ENCODE measurements at places on chromosomes 3 and 15.
A peak's percentile ranks its signal among the peaks of the same experiment; 100 is the strongest.

DNA sequence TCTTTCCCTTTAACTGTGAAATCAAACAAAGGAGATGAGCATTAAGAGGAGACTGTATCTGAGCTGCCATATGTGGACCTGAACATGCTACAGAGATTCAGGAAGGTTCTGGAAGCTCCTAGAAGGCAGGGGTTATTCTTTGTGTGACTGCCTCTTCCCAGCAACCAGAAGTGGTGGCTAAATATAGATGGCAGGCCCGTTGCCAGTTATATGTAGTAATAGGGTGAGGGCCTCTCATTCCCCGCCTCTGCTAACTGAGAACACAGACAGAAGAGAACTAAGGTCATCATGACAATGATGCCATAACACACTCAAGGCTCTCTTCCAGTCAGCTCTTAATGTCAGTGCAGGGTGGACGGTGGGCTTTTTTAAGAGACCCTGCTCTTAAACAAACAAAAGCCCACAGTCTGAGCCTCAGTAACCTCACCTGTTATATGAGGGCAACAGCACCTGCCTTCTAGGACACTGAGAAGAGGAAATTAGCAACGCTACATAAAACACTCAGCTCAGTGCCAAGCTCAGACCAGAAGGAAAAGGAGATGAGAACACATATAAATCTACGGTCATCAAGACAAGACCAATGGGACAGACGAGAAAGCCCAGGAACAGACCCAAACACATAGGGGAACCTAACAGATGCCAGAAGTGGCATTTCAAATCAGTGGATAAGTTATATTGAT lies 22.3 kb downstream of the CFAP92 start:
- DNase-seq: no peak

GRCh38 chr3:44021651-44022594 lies 219.8 kb upstream of the TOPAZ1 start:
- DNase-seq: no peak

DNA sequence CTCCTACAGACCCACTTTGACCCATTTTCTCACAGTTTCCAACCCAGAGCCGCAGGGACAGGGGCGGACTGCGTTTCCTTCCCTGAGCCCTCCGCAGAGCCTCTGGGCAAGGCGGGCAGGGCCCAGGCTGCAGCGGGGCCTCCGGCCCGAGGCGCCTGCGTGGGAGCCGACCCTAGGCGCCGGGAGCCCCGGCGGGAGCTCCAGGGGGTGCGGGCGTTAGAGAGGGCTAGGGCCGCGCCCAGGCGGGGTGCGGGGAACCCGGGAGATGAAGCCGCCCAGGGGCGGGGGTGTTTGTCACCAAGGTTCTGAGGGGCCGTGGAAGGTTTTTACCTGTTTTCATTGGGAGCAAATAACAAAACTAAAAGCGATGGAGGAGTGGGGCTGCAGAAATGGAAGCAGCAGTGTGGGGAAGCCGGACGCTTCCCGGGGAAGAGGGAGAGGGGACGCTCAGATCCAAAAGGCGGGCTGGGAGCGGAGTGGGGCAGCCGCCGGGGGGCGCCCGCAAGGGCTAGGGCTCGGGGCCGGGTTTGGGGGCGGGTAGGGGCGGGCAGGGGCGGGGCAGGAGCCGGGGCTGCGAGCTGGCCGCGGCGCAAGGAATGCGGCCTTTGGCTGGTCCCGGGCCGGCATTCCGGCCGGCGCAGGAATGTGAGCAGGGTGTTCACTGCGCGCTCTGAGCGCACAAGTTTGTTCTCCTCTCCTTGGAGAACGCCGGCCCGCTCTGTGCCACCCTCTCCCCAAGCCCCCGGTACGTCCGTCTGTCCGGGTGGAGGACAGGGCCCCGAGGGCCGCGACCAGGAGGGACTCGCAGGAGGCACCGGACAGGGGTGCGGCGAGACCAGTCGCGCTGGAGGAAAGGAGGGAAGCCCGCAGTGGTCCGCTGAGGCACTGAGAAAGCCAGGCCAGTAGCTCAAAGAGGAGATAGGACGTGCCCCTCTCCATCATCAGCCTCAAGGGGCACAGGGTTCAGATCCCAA lies 61.1 kb downstream of the AMOTL2 start:
- DNase-seq: no peak

- DNase-seq: no peak
Observed at GRCh38 chr15:52071570-52071969, 41.0 kb downstream of the BCL2L10 start.

DNA sequence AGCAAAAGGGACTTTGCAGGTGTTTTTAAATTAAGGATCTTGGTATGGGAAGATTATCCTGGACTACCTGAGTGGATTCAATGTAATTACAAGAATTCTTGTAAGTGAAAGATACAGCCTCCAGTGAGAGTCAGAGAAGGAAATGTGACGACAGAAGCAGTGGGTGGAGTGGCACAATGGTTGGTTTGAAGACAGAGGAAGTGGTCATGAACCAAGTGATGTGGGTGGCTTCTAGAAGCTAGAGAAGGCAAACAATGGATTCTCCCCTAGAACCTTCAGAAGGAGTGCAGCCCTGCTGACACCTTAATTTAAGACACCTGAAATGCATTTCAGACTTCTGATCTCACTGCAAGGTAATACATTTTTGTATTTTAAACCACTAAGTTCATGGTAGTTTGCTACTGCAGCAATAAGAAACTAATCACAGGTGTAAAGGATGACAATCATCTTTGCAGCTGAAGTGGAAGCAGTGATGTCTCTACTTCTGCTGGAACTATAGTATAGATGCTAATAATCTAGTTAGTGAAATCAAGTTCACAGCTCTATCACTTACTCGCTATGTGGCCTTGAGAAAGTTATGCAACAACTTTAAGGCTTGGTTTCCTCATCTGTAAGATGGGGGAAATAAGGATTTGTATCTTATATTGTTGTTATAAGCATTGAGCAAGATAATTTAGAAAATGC lies 403.4 kb upstream of the SUCLG2 start:
- peak; percentile 50 for DNase-seq

- DNase-seq: no peak
Observed at GRCh38 chr3:53158765-53159155, 2.2 kb upstream of the PRKCD start.

DNA sequence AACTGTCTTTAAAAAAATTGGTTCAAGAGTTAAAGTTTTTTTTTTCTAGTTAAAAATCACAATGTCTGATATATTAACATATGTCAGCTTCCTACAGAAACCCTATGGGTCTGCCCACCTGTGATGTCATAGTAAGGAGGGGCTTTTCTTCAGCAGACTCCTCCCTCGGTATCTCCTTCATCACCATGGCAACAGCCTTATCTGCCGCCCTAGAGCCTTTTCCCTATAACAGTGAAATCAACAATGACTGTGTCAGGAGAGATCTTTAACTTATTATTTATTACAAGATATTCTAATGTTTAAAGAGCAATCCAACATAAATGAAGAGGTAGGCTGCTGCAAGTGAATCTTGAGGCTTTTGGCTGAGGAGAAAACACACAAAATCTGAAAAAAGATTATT lies 138.7 kb downstream of the PEX5L start:
- DNase-seq: peak; percentile 3

GRCh38 chr3:9349321-9350117 lies 13.3 kb upstream of the THUMPD3 start:
- DNase-seq: no peak

DNA sequence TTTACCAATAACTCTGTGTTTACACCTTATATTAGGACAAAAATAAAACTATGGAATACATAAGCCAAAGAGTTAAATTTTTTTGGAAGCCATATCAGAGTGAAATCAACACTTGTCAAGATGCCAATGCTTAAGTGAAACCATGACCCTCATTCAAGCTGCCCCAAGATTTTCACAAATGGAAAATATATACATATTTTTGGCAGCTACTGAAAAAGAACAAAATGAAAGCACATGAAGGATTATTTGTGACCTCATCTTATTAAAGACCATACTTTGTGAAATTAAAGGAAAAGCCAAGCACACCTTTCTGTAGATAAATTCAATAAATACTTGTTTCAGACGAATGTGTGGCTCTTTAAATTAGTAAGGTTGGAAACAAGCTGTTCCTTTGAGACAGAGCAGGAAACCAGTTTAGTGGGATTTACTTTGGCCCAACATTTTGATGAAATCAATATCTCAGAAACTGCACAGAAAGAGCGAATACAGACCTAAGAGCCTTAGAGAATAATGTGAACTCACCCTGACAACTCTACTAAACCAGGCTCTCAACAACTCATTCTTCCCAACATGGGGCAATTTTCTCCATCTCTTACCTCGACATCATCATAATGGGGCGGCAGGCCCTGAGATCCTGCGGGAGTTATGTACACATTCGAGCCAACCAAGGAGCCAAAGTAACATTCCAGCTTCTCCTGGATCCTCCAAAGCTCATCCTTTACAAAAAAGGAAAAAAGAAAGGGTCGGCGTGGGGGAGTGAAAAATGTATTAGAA lies 11.1 kb downstream of the RIOX2 start:
- no peak for DNase-seq

All from activated CD4-positive, alpha-beta T cell treated with anti-CD3 and anti-CD28 coated beads, Interleukin-2, amount 50 U/mL, for 48 hours (primary cell).